Tibial artery (tissue), 4 donors: ENCODE measurements at places on chromosomes 11 and 22.

- H3K4me3 ChIP-seq: no peak overlapping the region
- H3K27me3 ChIP-seq: no peaks in the 10 kb centered on the region
- no peak overlapping the region for H3K27ac ChIP-seq
- H3K4me1 ChIP-seq: no peaks in the 10 kb centered on the region
These were observed 170.7 kb upstream of the B3GAT1 start for GRCh38 chr11:134582770-134583095.

DNA sequence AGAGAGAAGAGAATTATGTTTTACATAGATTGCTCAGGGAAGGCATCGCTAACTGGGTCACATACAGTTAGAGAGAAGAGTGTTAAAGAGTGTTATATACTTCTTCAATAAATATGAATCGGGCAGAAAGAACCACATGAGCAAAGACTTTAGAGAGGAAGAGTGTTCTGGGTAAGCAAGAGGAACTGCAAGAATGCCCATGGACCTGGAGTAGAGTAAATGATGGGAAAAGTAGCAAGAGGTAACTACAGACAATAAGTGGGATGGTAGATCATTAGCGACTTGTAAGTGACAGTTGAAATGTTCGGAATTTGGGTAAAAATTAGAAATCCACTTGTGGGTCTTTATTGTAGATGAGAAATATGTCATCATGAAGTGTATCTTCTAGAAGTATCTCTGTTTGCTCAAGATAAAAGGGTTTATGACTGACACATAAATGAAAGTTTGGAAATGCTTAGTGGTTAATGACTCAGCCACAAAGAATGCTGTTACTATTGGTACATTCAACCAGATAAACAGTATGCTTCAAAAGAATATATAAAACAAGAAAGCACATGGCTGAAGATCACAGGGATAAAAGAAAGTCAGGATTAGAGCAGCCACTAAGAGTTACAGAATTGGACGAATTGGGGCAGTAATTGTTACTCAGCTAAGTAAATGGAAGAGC, 229.3 kb downstream of the CASP12 start:
- no peaks in the 10 kb centered on the region for H3K4me1 ChIP-seq
- no peak for DNase-seq
- H3K27ac ChIP-seq: no peak overlapping the region
- H3K27me3 ChIP-seq: no peaks in the 10 kb centered on the region

- H3K27ac ChIP-seq: peak overlapping the region; percentile 98
- no peaks in the 10 kb centered on the region for H3K36me3 ChIP-seq
- DNase-seq: no peak
- H3K4me1 ChIP-seq: no peaks in the 10 kb centered on the region
- H3K4me3 ChIP-seq: no peak overlapping the region
- H3K27me3 ChIP-seq: no peaks in the 10 kb centered on the region
These were observed 16.4 kb upstream of the C11orf96 start for GRCh38 chr11:43925932-43926505.

GRCh38 chr11:118314988-118315411, 10.5 kb downstream of the CD3E start:
- no peaks in the 10 kb centered on the region for H3K4me1 ChIP-seq
- no peak overlapping the region for H3K27ac ChIP-seq
- DNase-seq: no peak
- H3K27me3 ChIP-seq: no peaks in the 10 kb centered on the region

- DNase-seq: no peak
- no peak overlapping the region for H3K27ac ChIP-seq
- no peak overlapping the region for H3K4me3 ChIP-seq
- no peaks in the 10 kb centered on the region for H3K27me3 ChIP-seq
These were observed 328.0 kb downstream of the MN1 start for GRCh38 chr22:27473533-27473932.

DNA sequence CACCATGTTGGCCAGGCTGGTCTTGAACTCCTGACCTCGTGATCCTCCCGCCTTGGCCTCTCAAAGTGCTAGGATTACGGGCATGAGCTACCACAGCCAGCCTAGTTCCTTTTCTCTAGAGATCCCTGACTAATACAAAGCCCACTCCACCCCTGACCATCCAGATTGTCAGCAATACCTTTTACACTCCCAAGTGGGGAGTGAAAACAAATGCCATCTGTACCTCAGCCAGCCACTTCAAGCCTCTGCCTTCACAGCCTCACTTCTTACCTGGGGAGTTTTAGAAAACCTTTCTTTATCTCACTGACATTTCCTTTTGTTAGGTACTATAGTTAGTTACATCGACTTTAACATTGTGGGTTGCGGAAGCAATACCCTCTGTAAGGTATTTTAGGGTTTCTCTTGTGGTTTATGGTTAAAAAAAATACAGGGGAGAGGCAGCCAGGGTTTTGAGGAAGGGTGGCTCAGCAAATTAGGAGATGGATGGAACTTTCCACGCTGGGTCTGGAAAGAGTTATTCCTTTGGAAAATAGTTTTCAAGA, 8.9 kb downstream of the TOM1 start:
- no peaks in the 10 kb centered on the region for H3K4me1 ChIP-seq
- no peak overlapping the region for H3K4me3 ChIP-seq
- no peaks in the 10 kb centered on the region for H3K27me3 ChIP-seq
- DNase-seq: no peak
- H3K27ac ChIP-seq: no peak overlapping the region

GRCh38 chr11:103619480-103619879, 417.0 kb upstream of the DDI1 start:
- H3K27me3 ChIP-seq: no peaks in the 10 kb centered on the region
- no peaks in the 10 kb centered on the region for H3K36me3 ChIP-seq
- H3K4me1 ChIP-seq: no peaks in the 10 kb centered on the region
- DNase-seq: no peak

- DNase-seq: no peak
- H3K4me3 ChIP-seq: no peak overlapping the region
- H3K4me1 ChIP-seq: peaks cover 6% of the 10 kb centered on the region
- H3K36me3 ChIP-seq: no peaks in the 10 kb centered on the region
These were observed 32.1 kb downstream of the RPL27A start for GRCh38 chr11:8714622-8715225.

GRCh38 chr11:33804471-33804870, 30.2 kb upstream of the FBXO3 start:
- no peak for DNase-seq
- H3K27me3 ChIP-seq: peaks cover 25% of the 10 kb centered on the region
- no peaks in the 10 kb centered on the region for H3K36me3 ChIP-seq
- no peak overlapping the region for H3K4me3 ChIP-seq

- H3K27ac ChIP-seq: no peak overlapping the region
- H3K4me3 ChIP-seq: no peak overlapping the region
- H3K27me3 ChIP-seq: peaks cover 25% of the 10 kb centered on the region
- peak; percentile 44 for DNase-seq
- H3K4me1 ChIP-seq: no peaks in the 10 kb centered on the region
These were observed 97.4 kb upstream of the IGLL5 start for GRCh38 chr22:22789922-22790845.

DNA sequence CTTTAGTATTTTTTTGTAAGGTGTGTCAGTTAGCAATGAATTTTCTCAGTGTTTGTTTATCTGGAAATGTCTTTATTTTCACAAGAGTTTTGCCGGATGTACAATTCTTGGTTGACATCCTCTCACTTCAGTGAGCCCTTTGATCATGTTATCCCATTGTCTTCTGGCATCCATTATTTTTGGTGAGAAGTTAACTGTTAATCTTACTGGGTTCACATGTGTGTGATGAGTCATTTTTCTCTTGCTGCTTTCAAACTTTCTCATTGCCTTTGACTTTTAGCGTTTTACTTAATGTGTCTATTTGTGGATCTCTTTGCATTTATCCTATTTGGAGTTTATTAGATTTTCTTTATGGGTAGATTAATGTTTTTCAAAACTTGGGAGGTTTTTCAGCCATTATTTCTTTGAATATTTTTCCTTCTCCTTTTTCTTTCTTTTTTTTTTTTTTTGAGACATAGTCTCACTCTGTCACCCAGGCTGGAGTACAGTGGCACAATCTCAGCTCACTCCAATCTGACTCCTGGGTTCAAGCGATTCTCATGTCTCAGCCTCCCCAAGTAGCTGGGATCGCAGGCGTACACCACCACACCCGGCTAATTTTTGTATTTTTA, 100.5 kb upstream of the RRM1 start:
- no peaks in the 10 kb centered on the region for H3K27me3 ChIP-seq
- H3K4me3 ChIP-seq: no peak overlapping the region
- no peaks in the 10 kb centered on the region for H3K4me1 ChIP-seq
- H3K27ac ChIP-seq: no peak overlapping the region

GRCh38 chr22:44155115-44155514, 25.6 kb upstream of the PARVG start:
- H3K27me3 ChIP-seq: no peaks in the 10 kb centered on the region
- no peak overlapping the region for H3K4me3 ChIP-seq
- no peak for DNase-seq
- no peaks in the 10 kb centered on the region for H3K4me1 ChIP-seq

DNA sequence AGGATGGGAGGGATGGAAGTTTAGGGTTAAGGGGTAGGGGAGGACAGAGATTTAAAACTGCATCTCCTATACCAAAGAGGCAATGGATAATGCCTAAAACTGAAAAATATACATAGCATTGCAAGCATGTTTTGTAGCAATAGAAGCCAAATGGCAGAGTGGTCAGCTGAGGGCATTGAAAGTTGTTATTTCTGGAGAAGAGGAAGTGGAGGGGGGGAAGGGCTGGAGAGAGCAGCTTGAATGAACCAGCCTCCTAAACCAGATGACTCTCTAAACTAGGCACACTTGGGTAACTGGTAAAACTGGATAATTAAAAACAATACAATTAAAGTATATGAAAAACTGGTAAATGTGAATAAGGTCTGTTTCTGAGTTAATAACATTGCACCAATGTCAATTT, 70.3 kb upstream of the TP53I11 start:
- no peaks in the 10 kb centered on the region for H3K27me3 ChIP-seq
- H3K27ac ChIP-seq: no peak overlapping the region
- no peak overlapping the region for H3K4me3 ChIP-seq
